Hematopoietic multipotent progenitor cell treated with erythropoietin and hydrocortisone succinate and interleukin-3 and kit ligand, for 17 days (in vitro differentiated cells): ENCODE measurements at places on chromosomes 5 and 9.

DNA sequence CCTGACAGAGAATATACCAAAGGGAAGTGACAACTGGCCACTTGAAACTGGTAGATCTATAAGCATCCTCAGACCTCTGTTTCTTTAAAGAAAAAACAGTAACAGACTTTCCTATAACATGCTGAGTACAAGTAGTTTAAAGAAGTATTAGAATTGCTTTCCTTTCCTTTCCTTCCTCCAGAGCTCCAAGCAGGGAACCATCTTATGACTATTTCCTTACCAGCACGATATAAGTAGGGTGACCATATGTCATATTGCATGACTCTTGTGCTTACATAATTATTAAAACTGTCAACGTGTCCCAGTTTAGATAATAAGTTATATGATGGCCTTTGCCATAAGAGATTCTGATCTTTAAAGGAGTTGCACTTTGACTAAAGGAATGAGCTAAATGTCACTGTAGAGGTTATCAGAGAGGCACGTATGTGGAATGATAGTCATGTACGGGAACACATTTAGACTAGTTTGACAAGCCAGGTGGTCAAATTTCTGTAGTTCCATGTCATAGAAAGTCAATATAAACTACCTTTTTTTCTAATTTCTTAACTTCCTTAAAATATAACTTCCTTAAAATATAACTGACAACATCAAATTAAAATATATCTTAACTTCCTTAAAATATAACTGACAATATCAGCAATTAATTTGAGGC lies 212.7 kb upstream of the CD180 start:
- no peak for DNase-seq

GRCh38 chr5:105172918-105173317 lies 1610.3 kb upstream of the NUDT12 start:
- no peak for DNase-seq

GRCh38 chr9:137141050-137141810 lies 2.3 kb downstream of the GRIN1 start:
- DNase-seq: no peak

DNA sequence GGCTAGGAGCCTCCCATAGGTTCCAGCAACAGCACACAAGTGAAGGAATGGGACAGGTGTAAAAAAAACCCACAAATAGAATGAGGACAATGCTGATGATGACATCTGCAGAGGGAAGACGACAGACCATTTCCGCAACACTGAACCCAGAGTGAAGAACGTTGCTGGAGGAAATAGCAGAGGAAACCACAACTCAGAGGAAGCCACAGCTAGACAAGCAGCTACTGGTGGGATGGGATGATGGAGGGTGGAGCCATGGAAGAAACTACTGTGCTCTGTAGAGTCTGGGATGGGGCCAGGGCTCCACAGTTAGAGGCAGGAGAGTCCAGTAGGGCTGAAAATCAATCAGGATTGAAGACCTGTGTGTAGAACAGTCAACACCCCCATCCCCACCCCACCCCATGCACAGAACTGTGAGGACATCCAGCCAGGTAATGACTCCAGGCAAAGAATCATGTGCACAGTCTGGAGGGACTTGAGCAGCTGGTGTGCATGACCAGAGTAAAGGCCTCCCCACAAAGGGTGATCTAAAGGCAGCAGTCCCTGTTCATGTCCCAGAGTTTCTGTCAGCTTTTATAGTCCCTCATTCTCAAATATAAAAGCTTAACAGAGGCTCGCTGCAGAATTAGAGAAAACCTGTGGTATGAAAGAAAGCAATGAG lies 65.2 kb upstream of the SPIN1 start:
- DNase-seq: no peak

GRCh38 chr9:90368928-90369327 lies 273.7 kb downstream of the DIRAS2 start:
- DNase-seq: no peak

DNA sequence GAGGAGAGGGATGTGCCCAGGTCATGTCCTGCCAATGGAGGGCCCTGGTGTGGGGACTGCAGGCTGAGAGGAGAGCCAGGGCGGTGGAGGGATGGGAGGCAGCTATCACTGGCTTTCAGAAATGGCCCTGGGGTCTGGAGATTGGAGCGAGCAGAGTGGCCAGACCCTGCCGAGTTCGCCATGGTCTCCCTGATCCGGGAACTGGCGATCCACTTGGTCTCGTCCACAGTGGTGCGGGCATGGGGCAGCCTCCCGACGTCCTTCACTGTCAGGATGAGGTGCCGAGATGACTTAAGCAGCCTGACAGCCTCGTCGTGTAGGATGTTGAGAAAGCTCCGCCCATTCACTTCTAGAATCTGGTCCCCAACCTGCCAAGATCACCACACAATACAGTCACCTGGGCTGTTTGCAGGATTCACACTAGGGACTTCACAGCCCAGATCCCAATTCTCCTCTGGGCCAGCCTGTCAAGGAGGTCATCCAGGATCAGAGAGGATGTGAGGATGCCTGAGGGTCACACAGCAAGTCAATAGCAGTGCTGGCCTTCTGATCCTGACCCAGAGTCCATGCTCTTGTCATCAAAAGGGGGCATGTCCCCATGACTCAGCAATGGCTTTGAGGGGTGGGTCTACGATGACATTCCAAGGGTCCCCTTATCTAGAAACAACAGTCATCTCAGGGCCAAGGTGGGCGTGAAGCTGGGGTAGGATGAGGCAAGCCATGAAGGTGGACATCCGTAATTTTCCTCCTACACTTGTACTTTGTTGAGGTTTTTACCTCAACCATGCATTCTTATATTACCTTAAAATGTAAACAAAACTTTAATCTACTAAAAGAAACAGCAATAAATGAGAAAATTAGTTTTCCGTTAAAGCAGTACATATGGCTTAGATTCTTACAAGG lies 38.5 kb upstream of the AKNA start:
- DNase-seq: no peak

DNA sequence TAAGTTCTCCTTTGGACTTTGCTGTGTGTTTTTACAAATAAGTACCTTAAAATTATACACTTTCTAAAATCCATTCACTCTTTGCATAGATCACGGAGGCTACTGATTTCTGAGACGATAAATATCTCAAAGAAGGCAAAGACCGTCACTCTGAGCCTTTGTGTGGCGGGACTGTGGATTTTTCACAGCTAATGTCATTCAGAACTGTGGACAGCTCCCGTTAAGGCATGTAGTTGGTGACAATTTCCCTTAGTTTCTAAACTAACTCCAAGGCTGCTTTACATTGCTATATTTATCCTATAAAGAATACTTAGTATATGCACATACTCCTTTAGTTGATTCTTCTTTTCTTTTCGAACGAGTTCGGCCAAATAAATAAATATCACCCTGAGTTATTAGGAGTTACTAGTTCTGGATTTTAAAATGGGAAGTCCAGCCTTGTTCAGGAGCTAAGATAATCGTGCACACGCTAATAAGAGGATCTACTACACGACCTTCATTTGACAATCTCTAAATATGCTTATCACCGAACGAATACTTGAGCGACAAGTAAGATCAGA lies 1.8 kb downstream of the HCN1 start:
- DNase-seq: no peak

GRCh38 chr5:127934791-127935256 lies 148.7 kb upstream of the SLC12A2 start:
- DNase-seq: no peak

GRCh38 chr5:16067415-16067814 lies 112.2 kb downstream of the MARCHF11 start:
- DNase-seq: no peak

GRCh38 chr9:127221695-127222094 lies 42.9 kb upstream of the GARNL3 start:
- DNase-seq: no peak

DNA sequence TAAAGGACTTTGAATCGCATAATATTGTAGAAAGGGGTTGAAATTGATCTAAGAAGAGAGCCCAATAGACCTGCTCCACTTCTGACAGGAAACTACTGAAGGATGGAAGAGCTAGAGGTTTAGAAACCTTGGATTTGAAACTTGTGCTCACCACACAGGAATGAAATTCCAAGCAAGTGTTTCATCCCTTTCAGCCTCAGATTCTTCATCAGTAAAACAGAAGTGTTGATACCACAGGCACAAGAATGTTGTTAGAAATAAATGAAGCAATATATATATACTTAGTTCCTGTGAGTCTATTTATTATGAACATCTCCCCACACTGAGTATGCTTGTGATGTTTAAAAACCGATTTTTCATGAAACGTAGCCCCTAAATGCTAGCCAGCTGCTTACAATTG lies 43.8 kb downstream of the PRRC1 start:
- DNase-seq: no peak

DNA sequence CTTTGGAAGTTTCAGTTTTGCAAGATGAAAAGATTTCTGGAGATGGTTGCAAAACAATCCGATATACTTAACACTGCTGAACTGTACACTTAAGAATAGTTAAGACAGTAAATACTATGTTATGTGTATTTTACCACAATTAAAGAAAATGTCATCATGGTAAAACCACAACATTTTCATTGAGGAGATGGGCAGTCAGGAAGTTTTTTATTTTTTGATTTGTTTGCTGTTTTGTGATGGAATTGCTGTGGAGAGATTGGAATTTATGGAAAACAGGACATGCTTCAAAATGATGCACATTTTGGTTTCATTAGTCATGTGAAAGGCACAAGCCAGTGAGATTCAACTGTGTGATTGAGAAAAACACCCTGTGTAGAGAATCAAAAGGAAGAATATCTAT lies 90.5 kb upstream of the AGXT2 start:
- DNase-seq: no peak

DNA sequence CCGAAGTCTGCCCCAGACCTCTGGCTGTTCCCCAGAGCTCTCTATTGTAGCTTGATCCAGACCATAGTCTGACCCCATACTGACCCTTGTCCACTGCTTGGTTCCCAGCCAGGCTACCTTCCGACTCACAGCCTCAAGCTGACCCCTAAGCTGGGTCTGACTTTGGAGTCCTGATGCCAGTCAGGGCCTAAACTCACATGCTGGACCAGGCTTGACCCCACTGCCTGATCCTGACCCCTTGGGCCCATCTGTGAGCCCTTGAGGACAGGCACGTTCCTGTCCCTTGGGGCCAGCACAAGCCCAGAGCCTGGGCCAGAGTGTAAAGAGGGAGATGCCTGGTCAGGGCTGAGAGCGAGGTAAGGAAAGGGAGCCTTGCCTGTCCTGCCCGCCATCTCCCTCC lies 32.7 kb upstream of the ENHO start:
- DNase-seq: no peak

GRCh38 chr5:40442346-40442745 lies 237.4 kb upstream of the PTGER4 start:
- DNase-seq: no peak

- no peak for DNase-seq
Observed at GRCh38 chr9:38370176-38370575, 22.3 kb upstream of the ALDH1B1 start.

DNA sequence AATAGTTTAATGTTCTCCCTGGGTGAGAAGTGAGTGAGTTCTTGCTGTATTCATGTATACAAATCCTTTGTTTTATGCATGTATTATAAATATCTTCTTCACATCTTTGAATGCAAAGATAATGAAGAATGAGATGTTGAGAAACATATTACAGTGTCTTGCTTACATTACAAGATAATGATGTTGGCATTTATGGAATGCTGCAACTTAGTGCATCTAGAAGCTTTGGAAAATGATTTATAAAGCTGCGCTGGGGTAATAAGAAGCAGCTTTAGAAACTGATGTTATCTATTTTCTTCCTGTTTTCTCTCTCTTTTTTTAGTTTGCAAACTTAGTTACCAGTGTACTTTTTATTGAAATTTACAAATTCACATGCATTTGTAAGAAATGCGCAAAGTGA lies 673.4 kb downstream of the KCTD16 start:
- no peak for DNase-seq

GRCh38 chr9:93028448-93029006 lies 30.0 kb upstream of the SUSD3 start:
- no peak for DNase-seq

- DNase-seq: peak; percentile 56
Observed at GRCh38 chr5:180494510-180495181, 467 bp downstream of the CNOT6 start.

- no peak for DNase-seq
Observed at GRCh38 chr9:83459830-83460229, 78.4 kb downstream of the FRMD3 start.

DNA sequence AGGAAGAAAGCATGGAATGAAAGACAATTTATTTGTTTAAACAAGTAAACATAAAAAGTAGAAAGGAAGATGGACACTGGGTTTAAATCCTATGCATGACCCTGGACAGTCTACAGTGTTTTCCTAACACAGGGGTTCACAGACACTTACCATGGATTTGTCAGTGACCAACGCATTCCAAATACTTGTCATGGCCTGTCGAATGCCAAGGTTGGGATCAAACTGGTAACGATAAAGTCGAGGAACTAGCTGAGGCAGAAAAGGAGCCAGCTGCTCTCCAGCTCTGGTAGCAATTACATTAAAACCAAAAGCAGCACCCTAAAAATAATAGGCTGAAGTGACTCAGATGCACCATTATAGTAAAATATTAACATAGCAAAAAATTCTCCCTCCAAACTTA lies 59.4 kb upstream of the OR2K2 start:
- DNase-seq: no peak
